ENCODE measurements at places on chromosomes 5 and 9.

DNA sequence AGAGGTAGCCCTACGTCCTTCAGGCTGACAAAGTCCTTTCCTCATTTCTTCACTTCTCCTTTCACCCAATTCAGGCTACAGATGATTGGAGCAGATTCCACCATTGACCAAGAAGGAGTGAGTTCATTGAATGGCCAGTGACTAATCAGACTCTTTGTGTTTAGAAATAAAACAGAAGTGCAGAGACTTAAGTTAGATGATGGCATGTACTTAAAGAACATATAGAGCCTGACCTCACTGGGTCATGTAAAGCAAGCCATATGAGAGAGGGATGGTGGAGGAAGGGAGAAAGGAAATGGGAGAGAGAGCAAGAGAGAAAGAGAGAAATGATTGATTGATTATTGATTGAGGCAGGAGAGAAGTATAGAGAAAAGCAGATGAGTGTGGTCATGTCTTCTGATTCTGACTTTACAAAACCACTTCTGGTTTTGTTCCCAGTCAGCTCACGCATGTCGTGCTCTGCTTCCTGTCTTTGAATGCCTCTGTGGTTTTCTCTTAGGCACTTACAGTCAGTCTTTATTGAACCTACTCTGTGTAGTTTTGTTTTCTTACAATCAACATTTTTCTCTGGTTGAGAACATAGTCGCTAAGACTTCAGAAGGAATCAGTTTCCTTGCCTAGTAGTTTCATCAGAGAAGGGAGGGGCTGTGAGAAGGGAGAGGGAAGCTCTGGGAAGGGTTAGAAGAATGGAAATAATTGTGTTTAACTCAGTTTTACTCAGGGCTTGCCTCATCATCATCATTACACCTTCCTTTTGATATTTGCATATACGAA lies 149.2 kb upstream of the KLF9 start:
- DNase-seq, result no peak

DNA sequence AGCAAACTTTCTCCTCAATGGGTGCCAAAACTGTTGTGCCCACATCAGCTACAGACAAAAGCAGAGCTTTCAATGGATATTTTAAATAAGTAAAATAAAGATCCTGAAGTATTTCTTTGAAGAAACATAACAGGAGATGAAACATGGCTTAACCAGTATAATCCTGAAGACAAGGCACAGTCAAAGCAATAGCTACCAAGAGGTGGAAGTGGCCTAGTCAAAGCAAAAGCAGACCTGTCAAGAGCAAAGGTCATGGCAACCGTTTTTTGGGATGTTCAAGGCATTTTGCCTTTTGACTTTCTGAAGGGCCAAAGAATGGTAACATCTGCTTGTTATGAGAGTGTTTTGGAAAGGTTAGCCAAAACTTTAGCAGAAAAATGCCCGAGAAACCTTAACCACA lies 77.9 kb downstream of the ANXA1 start:
- no peak for DNase-seq

- DNase-seq, result no peak
Measured at GRCh38 chr9:113632776-113633590, 169.5 kb downstream of the RGS3 start.

DNA sequence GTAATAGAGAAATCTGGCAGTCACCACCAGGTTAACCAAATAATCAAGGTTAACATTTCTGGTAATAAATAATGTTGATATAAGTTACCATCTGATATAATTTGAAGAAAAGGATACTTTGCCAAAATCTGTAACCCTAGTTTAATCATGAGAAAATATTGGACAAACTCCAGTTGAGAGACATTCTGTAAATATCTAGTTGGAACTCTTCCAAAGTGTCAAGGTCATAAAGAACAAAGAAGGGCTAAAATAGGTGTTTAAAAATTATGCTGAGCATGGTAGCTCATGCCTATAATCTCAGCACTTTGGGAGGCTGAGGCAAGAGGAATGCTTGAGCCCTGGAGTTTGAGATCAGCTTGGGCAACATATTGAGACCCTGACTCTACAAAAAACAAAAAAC lies 253.3 kb downstream of the MRPS30 start:
- no peak for DNase-seq

DNA sequence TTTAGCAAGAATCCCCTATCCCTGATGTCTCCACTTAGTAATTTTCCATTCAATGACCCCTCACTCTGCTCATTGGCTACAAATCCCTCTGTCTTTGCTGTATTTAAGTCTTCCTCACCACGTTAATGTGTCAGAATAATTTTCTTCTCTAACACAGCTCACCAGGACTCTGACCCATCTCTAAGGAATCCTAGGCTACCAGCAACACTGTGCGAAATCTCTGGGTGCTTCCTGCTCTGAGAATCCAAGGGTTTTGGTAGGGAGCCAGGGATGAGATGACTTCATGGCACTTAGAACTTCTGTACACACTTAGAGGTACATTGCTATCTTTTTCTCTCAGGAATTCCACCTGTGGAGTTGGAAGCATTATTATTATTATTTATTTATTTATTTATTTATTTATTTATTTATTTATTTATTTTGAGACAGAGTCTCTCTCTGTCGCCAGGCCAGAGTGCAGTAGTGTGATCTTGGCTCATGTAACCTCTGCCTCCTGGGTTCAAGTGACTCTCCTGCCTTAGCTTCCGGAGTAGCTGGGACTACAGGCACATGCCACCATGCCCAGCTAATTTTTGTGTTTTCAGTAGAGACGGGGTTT lies 53.5 kb downstream of the FOXI1 start:
- peak; percentile 1 for DNase-seq

GRCh38 chr9:126703002-126703865 lies 89.5 kb downstream of the LMX1B start:
- no peak for DNase-seq

- no peak for DNase-seq
Measured at GRCh38 chr9:31912636-31913035, 471.8 kb upstream of the ACO1 start.

DNA sequence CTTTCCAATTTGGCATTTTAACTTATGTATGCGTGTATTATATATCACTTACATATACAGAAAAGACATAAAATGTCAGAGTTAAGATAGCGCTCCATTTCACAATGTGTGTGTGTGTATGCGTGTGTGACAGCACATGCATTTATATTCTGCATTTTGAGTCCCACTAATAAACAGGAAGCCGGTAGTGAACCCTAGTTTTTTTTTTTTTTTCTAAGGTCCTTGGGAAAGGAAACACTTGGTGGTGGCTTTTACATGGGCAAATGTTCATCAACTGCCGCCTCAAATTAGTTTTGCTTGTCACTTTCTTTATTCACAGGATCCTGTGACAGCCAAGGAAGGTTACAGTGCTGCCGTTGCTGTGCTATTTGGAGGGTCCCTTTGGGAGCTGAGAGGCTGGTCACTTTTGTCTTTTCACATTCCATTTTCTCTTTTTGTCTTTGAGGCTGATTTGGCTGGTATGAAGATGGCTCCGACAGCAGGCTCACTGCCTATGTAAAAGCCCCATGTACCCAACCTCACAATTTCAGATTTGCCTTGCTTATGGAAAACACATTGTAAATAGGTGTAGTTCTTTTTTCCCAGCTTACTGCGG lies 298.9 kb downstream of the CSNK1G3 start:
- DNase-seq, result no peak

GRCh38 chr5:76701298-76701697 lies 14.6 kb upstream of the F2R start:
- DNase-seq, result no peak
